ENCODE measurements at places on chromosomes 11 and 22. TPM values are rescaled to one million over a fixed set of nuclear protein-coding genes. Genes with fewer than 3 reads are reported as not detected.

Gene DDB1
- total RNA-seq, result 307 TPM

Gene C11orf86
- total RNA-seq, result not detected

Gene MB
- total RNA-seq, result 2.7 TPM

Gene ALX4
- total RNA-seq, result not detected

Gene CALCA
- not detected for total RNA-seq
